ENCODE measurements at places on chromosomes 12 and 14. TPM values are rescaled to one million over a fixed set of nuclear protein-coding genes. Genes with fewer than 3 reads are reported as not detected.

Gene ACOT6
- not detected for total RNA-seq

DNA sequence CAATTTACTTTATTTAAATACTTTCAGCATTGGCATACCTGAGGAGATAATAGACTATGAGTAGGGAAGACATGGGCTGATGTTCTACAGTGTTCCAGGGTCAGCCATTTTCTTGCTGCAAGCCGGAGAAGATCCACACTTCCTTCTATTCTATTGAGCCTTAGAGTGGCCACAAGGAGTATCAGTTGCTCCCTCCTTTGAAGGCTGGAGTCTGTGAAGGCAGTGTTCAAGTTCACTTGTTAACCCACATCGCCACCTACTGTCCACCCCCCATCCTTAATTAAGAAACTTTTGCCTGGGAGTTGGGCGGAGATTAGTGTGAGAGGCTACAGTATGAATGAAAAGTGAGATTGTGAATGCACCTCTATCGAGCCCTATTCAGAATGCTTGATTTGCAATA is 666.6 kb downstream of the NRXN3 start:
- peak; percentile 25 for DNase-seq

GRCh38 chr12:74903522-74903921 is 306.1 kb downstream of the KCNC2 start:
- no peak for DNase-seq

Gene NRIP2
- not detected for total RNA-seq

DNA sequence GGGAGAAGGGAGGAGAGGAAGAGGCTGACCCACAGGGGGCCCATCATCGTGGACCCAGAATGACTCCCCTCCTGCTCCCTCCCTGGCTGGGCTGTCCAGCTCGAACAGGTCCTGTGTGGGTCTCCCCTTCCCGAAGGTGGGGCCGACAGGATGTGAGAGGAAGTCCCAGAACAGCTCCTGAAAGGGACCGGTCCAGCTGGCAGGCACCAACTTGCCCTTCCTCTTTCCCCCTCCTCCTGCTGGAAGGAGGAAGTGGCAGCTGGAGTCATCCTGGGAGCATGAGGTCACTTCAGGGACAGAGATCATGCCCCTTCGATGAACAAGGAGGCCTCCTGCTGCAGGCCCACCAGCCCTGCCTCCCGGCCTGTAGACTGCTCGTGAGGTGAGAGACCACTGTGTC is 35.0 kb upstream of the BEGAIN start:
- no peak for DNase-seq

Gene AMIGO2
- 10.8 TPM for total RNA-seq

Gene TAS2R20
- 1.6 TPM for total RNA-seq

DNA sequence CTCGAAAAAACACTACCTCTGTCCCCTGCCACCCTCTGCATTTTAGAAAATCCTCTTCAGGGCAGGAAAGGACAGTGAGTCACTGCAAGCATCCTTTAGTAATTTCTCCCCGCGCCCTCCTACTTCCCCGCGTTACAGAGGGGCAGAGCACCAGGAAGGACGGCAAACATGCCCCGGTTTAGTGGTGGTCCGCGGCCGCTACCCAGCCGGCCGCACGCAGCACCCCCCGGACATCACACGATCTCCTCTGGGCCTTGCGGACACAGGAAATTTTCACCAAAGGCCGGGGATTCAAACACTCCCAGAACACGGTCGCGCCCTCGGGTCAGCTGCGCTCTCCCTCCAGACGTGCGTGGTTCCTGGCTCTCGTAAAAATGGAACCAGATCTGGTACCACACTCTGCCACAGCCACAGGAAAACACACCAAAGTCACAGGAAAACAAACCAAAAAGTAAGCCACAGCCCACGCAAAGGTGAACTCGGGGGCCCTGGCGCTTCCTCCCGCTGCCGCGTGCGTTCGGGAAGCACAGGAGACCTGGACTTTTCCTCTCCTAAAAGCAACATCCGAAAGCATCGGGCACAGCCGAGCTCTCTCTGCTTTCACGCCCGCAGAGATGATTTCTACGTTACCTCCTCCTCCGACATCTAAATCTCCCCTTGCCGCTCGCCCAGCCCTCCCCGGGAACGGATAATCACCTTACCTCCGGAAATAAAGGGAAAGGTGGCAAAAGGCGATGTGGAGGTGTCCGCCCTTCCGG is 839 bp downstream of the SLC38A1 start:
- peak; percentile 62 for DNase-seq

GRCh38 chr12:129873833-129874208 is 30.0 kb downstream of the TMEM132D start:
- no peak for DNase-seq

Gene MUCL1
- total RNA-seq: not detected

Gene DENND5B
- total RNA-seq: 0.15 TPM

Gene CELA1
- not detected for total RNA-seq

- peak; percentile 38 for DNase-seq
Observed at GRCh38 chr14:58428118-58428683, 682 bp downstream of the KIAA0586 start.

Gene KITLG
- not detected for total RNA-seq

DNA sequence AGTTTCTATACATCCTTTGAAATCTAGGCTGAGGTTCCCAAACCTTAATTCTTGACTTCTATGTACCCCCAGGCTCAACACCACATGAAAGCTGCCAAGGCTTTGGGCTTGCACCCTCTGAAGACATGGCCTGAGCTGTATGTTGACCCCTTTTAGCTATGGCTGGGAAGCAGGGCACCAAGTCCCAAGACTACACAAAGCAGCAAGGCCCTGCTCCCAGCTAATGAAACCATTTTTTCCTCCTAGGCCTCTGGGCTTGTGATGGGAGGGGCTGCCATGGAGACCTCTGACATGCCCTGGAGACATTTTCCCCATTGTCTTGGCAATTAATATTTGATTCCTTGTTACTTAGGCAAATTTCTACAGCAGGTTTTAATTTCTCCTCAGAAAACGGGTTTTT is 207.0 kb downstream of the ADAMTS20 start:
- DNase-seq: no peak

Gene PTGER2
- total RNA-seq: 54.5 TPM

Gene HCAR2
- total RNA-seq: not detected

Gene A2M
- not detected for total RNA-seq

DNA sequence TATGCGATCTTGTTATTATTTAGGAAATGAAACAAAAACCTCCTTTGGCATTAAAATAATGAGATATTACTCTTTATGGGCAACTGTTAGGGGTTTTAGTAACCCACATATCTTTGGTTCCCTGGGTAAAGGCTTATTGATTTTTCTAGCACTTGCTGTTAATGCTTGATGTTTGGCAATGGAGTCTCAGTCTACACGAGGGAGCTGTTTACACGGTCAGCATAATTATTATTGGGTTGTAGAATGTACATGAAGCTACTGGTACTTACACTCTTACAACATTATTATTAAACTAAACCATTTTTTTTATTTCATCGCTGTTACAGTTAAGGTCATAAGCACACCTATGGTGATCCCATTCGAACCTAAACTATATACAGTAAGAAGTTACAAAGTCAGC is 12.1 kb downstream of the RPS29 start:
- no peak for DNase-seq

DNA sequence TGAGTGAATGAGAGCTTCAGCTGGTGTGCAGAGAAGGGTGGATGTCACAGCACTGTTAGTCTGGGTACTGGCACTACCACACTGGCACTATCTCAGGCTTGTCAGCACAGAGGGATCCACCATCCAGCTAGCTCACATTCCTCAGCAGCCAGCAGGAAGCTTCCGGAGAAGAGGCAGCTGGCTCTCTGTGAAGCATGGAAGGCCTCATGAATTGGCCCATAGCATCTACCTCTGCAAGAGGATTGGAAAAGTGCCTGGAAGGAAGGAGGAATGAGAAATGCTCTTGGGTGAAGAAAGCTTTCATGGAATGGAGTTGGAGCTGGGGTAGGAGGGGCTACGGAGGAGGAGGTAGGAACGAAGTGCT is 9.9 kb downstream of the KRT83 start:
- no peak for DNase-seq
